ENCODE measurements at places on chromosomes 2 and 18.

DNA sequence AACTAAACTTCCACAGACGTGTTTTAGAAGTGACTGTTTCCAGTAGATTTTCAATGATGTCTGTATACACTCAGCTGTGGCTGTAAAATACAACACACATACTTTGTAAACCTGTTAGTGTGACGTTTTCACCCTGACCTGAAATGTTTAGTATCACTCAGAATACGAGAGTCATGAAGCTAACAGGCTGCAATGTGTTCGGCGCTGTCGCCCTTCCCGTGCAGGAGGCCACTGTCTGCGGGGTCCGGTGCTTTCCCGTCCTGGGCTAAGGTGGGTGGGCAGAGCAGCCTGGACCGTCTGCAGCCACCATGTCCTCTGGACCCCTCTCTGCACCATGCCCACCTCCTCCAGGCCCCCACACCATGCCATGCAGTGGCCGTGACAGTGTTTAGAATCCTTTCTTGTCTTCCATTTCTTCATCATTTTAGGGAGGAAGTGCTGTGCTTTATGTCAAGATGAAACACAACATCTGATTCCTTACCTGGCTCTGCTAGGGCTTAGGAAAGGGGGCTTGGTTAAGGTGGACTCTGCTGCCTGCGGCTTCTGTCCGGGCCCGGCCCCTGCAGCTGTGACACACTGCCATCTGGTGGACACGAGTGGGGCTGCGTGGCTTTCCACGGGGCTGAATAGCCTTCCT lies 53.8 kb upstream of the RBM44 start:
- DNase-seq = peak; percentile 38

GRCh38 chr18:5914951-5915350 lies 19.6 kb upstream of the TMEM200C start:
- DNase-seq = no peak

GRCh38 chr2:68031542-68032160 lies 31.2 kb downstream of the C1D start:
- DNase-seq = peak; percentile 80

GRCh38 chr2:2837746-2838547 lies 506.9 kb upstream of the MYT1L start:
- DNase-seq = no peak

DNA sequence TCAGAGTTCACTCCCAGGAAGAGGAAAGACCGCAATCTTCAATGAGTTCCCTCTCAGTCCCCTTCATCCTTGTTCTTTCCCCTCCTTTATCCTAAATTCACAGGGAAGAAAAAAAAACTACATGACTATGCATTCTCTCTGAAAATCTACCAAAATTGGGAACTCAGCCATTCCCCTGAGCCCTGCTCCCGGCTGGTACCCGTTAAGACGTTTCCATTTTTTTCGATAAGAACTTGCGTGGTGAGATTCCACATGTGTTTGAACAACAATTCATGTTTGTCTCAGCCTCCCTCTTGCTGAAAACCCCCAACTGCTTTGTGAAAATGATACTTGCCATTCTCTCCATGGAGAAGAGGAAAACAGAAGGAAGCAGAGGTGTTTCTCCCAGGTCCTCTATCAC lies 318.7 kb upstream of the ID2 start:
- no peak for DNase-seq

- DNase-seq = no peak
These were observed 51.8 kb downstream of the AKAIN1 start for GRCh38 chr18:5145168-5145825.

GRCh38 chr2:33008716-33009115 lies 62.0 kb downstream of the LTBP1 start:
- no peak for DNase-seq

DNA sequence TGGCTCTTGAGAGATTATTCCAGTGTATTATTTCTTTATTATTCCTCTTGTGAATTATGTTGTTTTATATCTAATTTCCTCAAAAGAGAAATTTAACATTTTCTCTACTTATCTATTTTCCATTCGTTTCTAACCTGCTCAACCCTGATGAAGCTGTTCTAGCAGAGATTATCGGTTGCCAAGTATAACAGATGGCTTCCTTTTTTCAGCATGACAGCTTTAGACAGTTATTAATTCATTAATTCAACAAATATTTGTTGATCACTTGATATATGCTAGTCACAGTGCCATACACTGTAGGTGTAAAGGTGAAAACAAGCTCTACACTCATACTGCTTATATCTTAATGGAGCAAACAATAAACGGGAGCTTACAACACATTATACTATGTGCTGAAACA lies 137.9 kb upstream of the UBE2E3 start:
- DNase-seq = no peak

- peak; percentile 12 for DNase-seq
These were observed 140.8 kb downstream of the DDX1 start for GRCh38 chr2:15732341-15733077.

DNA sequence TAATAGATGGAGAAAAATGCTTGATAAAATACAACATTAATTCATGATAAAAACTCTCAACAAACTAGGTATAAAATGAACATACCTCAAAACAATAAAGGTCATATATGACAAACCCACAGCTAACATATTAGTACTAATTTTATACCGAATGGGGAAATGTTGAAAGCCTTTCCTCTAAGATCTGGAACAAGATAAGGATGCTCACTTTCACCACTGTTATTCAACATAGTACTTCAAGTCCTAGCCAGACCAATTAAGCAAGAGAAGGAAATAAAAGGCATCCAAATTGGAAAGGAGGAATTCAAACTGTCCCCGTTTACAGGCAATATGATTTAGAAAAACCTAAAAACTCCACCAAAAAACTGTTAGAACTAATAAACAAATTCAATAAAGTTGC lies 61.5 kb upstream of the CTIF start:
- no peak for DNase-seq

GRCh38 chr2:110842048-110842447 lies 109.7 kb downstream of the ACOXL start:
- DNase-seq = no peak

DNA sequence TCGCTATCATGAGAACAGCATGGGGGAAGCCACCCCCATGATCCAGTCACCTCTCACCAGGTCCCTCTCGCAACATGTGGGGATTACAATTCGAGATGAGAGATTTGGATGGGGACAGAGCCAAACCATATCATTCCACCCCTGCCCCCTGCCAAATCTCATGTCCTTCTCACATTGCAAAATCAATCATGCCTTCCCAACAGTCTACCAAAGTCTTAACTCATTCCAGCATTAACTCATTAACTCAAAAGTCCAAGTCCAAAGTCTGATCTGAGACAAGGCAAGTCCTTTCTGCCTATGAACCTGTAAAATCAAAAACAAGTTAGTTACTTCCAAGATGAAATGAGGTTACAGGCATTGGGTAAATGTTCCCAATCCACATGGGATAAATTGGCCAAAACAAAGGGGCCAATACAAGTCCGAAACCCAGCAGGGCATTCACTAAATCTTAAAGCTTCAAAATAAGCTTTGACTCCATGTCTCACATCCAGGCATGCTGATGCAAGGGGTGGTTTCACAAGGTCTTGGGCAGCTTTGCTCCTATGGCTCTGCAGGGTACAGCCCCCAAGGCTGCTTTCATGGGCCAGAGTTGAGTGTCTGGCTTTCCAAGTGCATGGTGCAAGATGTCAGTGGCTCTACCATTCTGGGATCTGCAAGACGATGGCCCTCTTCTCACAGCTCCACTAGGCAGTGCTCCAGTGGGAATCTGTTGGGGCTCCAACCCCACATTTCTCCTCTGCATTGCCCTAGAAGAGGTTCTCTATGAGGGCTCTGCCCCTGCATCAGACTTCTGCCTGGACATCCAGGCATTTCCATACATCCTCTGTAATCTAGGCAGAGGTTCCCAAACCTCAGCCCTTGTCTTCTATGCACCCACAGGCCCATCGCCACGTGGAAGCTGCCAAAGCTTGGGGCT lies 14.8 kb downstream of the TAF1B start:
- no peak for DNase-seq

DNA sequence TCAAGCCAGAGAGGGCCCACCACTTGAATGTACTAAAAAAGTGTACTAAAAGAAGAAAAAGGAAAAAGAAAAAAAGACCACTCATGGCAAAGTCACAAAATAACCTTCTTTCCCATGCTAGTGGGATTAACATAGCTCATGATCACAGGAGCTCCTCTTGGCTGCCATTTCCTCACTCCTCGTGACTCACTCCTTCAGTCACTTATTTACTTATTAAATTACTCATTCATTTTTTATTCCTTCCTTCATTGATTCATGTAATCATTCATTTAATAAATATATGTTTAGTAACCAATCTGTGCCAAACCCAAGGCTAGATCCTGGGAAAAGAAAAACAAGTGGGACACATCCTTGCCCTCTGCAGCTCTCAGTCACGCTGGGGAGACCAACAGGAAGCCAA lies 300.5 kb downstream of the INSIG2 start:
- DNase-seq = no peak

GRCh38 chr18:48679236-48679635 lies 140.4 kb downstream of the CTIF start:
- DNase-seq = peak; percentile 49

DNA sequence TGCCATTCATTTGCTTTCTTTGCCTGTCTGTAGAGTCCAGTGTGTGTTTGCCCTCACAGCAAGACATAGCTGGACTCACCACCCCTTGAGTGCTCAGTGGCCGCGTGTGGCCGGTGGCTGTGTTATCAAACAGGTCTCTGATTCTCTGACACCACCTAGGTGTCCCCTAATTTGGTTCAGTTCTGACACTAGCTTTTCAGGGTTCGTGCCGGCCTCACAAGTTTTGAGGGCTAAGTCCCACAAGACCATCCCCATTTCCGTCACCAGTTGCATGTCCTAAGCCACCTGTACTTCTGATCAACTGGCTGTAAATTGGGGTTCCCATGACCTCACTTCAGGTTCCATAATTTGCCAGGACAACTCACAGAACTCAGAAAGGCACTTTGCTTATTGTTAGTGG lies 23.5 kb downstream of the NCK2 start:
- no peak for DNase-seq

- DNase-seq = no peak
These were observed 609.5 kb upstream of the SLC8A1 start for GRCh38 chr2:41061356-41061755.

GRCh38 chr18:47120428-47120827 lies 29.9 kb downstream of the HDHD2 start:
- DNase-seq = no peak

DNA sequence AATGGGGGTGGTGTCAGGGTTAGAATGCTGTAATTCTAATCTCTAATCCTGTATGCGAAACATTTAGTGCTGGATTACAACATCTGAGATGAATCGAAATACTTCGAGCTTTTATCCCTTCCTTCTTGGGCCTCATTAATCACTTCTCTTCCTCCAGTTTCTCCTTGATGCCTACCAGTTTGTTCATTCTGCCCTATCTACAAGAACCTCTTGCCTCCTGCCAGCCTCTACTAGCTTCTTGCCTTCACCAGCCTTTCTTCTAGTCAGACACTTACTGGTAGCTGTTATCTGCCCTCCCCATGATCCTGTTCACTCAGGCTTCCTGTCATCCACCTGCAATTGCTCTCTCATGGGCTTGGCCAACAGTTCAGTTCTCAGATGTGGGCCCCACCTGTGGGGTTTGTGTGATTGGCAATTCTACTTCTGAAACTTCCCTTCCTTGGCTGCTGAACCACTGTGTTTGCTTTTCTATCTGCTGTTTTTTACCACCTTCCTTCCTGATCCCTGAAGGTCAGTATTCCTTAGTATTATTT lies 15.4 kb upstream of the FARP2 start:
- DNase-seq = no peak

GRCh38 chr18:23422751-23423418 lies 30.2 kb upstream of the RIOK3 start:
- DNase-seq = no peak

GRCh38 chr2:191961556-191961955 lies 114.7 kb upstream of the CAVIN2 start:
- no peak for DNase-seq

GRCh38 chr2:65877331-65878010 lies 445.1 kb upstream of the SPRED2 start:
- DNase-seq = no peak

- peak; percentile 87 for DNase-seq
These were observed 24.9 kb downstream of the CCBE1 start for GRCh38 chr18:59672235-59672711.

- peak; percentile 49 for DNase-seq
These were observed at the start of gene NCK2 for GRCh38 chr2:105744909-105745853. NCK2 (plus strand) TSS chr2:105744912; CDS start chr2:105855064, 110,152 bp downstream.

DNA sequence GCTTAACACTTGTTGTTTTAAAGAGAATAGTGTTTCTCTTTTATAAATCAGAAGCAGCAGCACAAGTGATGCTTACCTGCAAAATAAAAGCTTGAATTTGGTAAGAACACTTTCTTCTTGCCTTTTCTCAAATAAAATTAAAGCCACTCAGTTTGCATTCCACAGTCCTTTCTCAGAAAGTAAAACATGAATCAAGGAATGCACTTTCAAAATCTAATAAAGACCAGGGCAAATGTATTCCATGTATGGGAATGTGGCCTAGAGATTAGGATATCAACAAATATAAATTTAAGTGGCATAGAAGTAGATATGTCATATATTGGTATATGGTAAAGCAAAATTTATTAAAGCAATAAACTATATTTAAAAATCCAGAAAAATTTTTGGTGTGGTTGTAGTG lies 352.8 kb downstream of the THSD7B start:
- DNase-seq = no peak

DNA sequence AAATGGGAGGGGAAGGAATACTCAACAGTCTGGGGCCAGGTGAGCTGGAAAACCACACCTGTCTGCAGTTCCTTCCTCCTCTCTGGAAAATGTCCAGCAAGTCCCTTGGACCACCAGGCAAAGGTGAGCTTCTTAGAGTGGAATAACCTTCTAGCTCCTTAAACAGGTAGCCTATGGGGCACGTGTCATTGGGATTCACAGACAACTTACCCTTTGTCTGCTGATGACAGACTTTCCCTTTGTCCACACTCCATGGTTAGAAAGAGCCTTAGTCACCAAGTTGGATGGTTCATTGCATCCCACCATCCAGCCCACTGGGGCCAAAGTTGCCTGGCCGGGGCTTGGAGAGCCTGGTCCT lies 98.0 kb upstream of the ITGA6 start:
- no peak for DNase-seq

- peak; percentile 74 for DNase-seq
These were observed 51.9 kb downstream of the SETBP1 start for GRCh38 chr18:44732599-44732998.

GRCh38 chr18:59565957-59566356 lies 131.3 kb downstream of the CCBE1 start:
- no peak for DNase-seq

DNA sequence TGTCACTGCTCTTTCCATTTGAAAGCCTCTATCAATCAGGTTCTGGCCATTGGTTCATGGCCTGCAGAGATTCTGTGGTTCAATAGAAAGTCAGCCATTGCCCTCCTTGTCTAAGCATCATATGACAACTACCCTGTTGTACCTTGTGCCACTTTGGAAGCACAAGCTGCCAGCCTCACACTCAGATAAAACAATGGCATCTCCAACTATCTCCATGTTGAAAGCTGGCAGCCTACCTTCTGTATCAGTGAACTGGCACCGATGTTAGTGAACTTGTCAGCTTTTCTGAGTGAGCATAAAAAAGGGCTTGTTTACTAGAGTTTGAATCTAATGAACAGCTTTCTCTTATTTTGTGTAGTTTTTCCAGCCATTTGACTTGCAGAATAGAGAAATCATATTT lies 203.3 kb upstream of the SESTD1 start:
- DNase-seq = no peak

- DNase-seq = no peak
These were observed 219.2 kb downstream of the SRBD1 start for GRCh38 chr2:45391866-45392265.

GRCh38 chr2:200338692-200339091 lies 32.2 kb downstream of the SPATS2L start:
- no peak for DNase-seq
